ENCODE measurements at places on chromosomes 11 and 22.

DNA sequence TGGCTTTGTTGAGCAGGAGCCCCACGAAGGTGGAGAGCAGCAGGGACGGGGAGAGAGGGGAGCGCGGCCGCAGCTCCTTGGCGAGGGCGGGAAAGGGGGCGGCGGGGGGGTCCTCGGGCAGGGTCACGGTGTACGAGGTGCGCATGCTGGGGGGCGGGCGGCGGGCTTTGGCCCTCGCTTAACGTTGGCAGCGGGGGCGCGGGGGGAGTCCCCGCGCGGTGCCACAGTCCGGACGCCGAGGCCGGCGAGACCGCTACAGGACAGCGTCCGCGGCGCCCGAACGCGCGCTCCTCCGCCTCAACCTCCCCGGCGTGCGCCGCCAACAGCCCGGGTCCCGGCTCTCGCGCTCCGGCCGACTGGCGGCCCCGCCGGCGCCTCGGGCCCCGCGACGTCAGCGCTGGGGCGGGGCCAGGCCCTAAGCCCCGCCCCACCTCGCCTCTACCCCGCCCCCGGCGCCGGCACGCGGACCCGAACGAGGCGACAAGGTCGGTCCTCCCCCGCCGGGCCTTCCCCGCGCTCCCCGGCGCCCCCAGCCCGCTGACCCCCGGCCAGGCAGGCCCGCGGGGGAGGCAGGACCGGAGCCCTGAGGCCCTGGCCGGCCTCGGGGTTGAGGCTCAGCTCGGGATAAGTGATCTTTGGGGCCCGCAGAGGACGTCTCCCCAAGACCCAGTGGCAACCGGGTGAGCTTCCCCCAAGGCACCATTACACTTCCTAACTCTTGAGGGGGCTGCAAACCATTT is 17.5 kb downstream of the USP2 start:
- no peak for DNase-seq

GRCh38 chr22:37283393-37283937 is 1.2 kb downstream of the CYTH4 start:
- no peak for DNase-seq

DNA sequence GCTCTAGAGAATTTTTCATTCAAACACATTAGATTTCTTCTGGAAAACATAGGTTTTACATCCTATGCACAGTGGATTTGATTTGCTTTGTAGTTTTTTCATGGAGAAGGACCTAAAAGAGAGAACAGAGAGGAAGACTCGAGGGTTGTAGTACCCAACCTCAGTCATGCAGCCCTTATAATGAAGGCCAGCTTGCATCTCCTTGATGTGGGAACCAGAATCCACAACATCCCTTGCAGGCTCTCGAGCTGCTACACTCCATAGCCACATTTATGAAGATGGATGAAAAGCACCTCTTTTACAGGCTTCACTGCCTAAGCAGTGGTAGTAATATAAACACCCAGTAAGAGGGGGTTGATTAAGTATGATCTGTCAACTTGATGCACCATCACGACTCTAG is 9.5 kb upstream of the OR5B12 start:
- DNase-seq, result no peak

GRCh38 chr11:117851106-117851505 is 25.4 kb downstream of the FXYD6 start:
- no peak for DNase-seq

GRCh38 chr11:93497596-93497995 is 45.6 kb downstream of the SMCO4 start:
- no peak for DNase-seq

DNA sequence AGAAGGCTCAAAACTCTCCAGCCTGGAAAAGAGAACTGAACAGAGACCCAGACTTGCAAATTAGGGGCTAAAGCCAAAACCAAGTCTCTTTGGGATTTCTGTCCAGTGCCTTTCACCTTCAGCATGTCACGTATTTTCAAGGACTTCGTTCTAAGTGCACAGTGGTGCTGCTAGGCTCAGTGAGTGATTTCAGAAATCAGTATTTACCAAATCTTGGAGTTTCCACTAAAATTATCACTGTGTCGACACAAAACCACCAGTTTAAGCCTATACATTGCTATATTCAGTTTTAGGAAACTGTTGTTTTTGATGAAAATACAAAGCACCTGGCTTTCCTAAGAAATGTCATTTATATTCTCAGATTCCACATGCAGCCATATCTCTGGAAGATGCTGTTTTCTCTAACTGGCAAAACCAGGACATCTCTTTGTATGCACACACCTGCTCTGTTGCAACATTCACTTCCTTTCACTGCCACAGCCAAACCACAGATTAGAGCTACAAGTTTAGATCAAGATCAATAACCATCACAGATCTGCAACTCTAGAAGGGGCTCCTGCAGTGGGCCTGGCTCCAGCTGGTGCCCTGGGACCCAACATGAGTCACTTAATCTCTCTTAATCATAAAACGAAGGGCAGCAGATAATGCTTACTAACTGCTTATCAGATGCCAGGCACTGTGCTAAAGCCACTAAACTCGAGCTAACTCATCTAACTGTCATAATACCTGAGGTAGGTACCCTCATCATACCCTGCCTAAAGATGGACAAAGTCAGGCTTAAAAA is 22.3 kb downstream of the SMCO4 start:
- DNase-seq, result no peak

DNA sequence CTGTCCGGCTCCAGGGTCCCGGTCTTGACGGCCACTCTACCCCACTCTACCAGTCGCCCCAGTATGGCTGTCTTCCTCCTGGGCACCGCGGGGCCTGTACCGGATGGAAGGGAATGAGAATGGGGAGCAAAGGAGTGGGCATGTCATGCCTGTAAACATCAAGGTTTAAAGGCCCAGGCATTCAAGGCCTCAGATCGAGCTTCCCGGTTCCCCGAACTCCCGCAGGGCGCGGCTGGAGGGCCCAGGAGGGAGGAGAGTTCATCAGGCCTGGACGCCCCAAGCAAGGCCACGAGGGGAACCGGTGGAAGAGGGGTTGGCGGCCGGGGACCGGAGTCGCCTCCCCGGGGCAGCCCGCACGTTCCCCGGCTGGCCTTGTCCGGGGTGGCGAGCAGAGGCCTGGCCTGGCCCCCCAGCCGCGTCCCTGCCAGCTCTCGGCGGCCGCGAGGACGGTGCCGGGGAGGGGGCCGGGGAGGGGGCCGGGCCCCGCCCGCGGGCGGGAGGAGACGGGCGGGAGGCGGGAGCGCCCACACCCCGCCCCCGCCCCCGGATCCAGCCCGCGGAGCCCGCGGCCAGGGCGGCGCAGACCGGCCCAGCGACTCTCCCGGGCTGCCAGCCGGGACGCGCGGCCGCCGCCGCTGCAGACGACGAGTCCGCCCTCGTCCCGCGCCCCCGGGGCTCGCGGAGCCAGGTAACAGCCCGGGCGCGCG is at the start of gene CDC42EP1:
Gene CDC42EP1, plus strand, starts transcription at position 580 of the 707 bp plus-strand sequence. CDS start 5,870 bp downstream, outside the sequence.
- DNase-seq, result peak; percentile 27

GRCh38 chr11:28223577-28223976 is 115.4 kb downstream of the METTL15 start:
- DNase-seq, result no peak

GRCh38 chr11:11514246-11514645 is 107.6 kb downstream of the GALNT18 start:
- no peak for DNase-seq

DNA sequence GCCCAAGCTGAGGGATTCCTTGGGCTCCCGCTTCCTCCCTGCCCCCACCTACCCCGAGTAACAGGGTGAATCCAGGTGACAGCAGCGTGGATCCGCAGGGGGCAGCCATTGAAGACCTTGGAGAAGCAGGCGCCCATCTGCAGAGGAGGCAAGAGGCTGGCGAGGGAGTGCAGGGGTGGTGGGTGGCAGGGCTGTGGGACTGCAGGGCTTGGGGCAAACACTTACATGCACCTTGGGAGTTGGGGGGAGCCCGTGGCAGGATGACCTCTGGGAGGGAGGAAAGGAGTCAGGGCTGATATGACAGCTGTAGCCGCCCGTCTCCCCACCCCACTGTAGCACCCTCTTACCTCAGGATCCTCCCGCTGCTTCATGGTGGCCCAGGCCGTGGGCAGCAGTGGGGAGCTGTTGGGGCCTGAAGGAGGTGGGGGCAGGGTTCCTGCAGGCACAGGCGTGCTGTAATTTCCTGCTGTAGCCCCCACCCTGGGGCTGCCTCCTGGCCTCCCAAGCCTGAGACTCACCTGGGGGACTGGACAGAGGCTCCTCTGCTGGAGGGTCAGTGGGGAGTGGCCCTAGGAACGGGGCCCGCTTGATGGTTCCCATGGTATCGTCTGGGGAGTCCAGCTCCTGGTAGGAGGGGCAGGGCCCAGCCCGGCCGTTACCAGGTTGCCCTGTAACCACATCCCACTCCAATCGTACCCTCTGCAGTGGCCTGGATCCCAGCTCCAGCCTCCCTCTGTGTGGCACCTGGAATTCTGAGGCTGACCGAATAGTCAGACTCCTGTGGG is 6.1 kb downstream of the MAP4K2 start:
- DNase-seq, result no peak

GRCh38 chr11:121645596-121645995 is 192.8 kb upstream of the SORL1-AS1 start:
- no peak for DNase-seq

DNA sequence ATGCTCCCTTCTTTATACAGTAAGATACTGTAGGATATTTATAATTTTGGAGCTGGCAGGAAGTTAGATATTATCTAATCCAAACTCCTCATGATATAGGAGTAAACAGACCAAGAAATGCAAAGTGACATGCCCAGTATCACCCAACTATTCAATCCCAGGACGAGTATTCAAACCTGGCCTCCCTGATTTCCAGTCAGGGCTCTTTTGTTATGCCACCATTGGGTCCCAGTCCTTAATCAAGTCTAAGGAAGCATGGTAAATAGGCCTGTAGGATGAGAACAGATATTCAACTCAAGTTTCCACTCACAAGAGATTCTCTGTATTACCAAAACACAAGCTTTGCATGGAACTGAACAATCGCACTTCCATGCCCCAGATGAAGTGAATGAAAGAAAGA is 484.0 kb upstream of the API5 start:
- DNase-seq, result no peak

DNA sequence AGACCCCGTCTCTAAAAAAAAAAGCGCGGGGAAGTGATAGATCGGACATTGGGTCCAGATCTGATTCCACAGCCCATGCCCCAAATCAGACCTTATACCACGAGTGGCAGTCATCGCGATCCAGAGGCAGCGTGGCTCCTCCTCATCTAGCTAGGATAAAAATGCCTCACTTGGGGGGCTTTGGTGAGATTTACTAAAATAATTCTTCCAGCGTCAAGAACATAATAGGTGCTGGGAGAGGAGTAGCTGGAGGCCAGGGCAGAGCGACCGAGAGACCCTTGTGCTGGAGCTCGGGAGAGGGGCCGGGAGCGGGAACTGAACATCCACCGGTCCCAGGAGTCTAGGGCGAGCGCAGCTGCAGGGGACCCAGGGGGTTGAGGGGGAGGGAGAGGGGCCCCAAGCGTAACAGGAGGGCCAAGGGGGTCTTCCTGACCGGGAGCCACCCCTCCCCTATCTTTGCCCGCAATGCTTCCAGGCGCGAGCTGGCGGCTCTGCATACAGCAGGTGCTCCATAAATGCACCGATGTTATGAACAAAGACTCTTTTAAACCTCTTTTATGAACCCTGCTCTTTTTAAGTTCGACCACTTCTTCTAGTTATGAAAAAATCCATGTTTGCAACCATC is 823 bp upstream of the CPT1A start:
- DNase-seq, result no peak

GRCh38 chr22:46538814-46539160 is 1.4 kb upstream of the CELSR1 start:
- DNase-seq, result no peak

- DNase-seq, result no peak
These were observed 116.6 kb upstream of the OR4B1 start for GRCh38 chr11:48099916-48100446.

DNA sequence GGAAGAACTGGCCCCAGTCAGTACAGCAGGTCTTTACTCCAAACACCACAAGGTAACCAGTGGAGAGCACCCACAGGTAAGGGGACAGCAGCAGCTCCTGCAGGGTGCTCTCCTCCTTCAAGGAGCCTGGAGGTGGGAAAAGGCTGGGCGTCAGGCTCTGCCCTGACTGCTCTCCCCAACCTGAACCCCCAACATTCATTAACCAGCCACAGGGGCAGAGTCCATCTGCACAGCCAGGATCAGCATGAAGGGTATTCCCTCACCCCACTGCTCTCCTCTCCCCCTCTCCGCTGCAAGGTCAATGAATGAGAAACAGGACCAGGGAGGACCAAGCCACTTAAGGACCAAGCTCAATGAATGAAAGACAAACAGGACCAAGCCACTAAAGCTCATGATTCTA is 3.7 kb downstream of the SLC37A4 start:
- no peak for DNase-seq

- DNase-seq, result no peak
These were observed 59.0 kb downstream of the CEP57 start for GRCh38 chr11:95849087-95849825.

DNA sequence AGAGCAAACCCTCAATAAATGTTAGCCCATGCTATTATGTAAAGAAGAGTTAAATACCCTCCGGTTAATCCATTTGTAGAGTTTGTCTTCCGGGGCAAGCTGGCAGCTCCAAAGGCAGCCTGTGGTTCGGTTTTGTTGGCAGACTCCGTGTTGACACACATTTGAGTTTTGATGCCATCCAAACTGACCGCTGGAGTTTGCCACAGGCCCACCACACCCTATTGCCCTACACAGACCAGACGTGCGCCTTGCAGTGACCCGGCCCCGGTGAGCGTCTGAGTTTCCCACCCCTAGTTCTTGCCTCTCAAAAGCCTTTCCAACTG is 25.1 kb downstream of the ELFN2 start:
- DNase-seq, result no peak

GRCh38 chr11:119726150-119726553 is 2.8 kb downstream of the NECTIN1 start:
- DNase-seq, result no peak

- DNase-seq, result no peak
These were observed 44.3 kb upstream of the A4GALT start for GRCh38 chr22:42764895-42765363.

GRCh38 chr22:47168441-47168840 is 406.0 kb downstream of the TBC1D22A start:
- DNase-seq, result no peak

DNA sequence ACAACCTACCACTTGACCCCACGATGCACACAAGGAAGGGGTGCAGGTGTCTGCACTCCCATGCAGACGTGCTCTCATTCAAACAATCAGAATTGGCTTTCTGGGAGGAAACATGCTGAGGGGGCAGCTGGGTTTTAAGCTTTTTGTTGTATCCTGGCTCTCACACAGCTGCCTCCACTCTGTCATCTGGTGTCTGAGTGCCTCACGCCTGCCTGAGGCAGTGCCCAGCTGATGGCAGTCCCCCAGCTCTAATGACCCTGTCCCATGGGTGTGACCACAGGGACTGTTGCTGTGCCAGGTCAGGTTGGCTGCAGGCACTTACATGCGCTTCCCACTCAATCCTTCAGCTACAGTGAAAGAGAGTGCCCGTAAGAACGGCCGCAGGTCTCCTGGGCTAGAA is 53.7 kb downstream of the ARFGAP3 start:
- DNase-seq, result no peak

DNA sequence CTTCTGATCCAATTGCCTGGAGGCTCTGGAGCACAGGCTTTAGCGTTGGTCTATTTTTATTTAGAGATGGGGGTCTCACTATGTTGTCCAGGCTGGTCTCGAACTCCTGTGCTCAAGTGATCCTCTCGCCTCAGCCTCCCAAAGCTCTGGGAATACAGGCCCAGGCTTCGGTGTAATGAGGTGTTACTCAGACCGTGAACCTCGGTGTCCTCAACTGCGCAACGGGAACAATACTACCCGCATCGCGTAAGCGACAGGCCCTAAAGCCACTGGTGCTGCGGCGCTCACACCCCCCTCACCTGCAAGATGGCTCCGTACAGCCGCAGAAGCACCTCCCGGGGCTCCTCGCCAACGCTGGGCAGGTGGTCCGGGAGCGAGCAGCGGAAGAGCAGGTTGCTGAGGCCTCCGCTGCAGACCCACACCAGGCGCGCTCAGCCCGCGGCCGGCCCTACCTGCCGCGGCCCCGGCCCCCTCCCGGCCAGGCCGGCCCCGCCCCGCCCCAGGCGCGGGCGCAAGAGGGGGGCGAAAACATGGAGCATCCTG is 628 bp downstream of the CHKB start:
- no peak for DNase-seq
